Astrocyte (in vitro differentiated cells and primary cell): ENCODE measurements at places on chromosomes 11 and 22. TPM values are rescaled to one million over a fixed set of nuclear protein-coding genes. Genes with fewer than 3 reads are reported as not detected.
A peak's percentile ranks its signal among the peaks of the same experiment; 100 is the strongest.

GRCh38 chr11:9025101-9025850, 21.5 kb upstream of the NRIP3 start:
- H3K27me3 ChIP-seq: no peaks in the 10 kb centered on the region
- H3K4me1 ChIP-seq: no peaks in the 10 kb centered on the region
- no peaks in the 10 kb centered on the region for H3K36me3 ChIP-seq

- no peak overlapping the region for H3K27ac ChIP-seq
- no peaks in the 10 kb centered on the region for H3K27me3 ChIP-seq
- H3K4me3 ChIP-seq: no peak overlapping the region
- DNase-seq: no peak
Measured at GRCh38 chr22:29598684-29599020, 4.8 kb upstream of the NF2 start.

Gene PATE4
- not detected in 2 replicates for total RNA-seq

GRCh38 chr11:68524681-68525080, 64.1 kb downstream of the PPP6R3 start:
- H3K27ac ChIP-seq: no peak overlapping the region
- DNase-seq: no peak
- H3K36me3 ChIP-seq: peaks cover 33% of the 10 kb centered on the region
- no peaks in the 10 kb centered on the region for H3K27me3 ChIP-seq

DNA sequence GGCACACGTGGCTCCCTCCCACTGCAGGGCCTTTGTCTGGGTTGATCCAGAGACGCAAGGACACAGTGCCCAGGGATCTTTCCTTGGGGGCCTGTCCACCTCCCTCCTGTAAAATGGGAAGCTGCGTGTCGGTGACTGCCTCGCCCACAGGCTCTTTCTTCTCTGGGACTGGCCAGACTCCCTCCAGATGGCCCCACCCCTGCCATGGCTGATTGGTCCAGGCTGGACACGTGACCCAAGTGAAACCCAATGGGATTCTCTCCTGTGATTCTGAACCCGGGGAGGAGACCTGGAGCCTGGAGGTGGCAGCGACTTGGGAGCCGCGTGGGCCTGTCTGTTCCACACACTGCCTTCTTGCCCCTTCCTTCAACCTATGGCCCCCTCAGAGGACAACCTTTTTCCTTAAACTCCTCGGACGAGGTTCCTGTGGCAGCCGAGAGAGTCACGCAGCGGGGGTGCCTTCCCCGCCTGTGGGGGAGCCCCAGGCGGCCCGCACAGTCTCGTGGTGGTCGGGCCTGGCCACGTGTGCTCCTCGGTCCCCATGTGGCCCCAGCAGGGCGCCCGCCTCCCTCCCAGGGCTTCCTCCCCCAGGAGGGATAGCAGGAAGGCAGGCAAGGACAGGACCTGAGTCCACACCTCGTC, 12.4 kb upstream of the MPPED1 start:
- H3K27me3 ChIP-seq: no peaks in the 10 kb centered on the region
- H3K4me3 ChIP-seq: no peak overlapping the region
- H3K27ac ChIP-seq: no peak overlapping the region
- H3K4me1 ChIP-seq: no peaks in the 10 kb centered on the region

Gene SDF2L1
- total RNA-seq: 46.8 and 49.5 TPM in 2 replicates

DNA sequence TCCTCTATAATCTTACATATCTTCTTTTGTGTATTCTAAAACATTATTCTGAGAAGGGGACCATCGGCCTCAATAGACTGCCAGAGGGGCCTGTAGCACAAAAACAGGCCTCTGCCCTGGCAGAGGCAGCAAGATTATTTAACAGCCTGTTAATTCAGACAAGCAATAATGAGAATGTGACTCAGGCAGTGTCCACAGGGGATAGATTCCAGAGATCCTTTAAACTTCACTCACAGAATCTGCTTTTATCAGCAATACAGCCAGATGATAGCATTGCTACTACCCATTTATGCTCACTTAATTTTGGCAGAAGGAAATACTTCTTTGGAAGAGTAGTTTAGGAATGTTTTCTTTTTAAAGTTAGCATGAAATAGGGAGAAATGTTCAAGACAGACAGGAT, 44.9 kb downstream of the AAMDC start:
- peak; percentile 46 for DNase-seq
- H3K36me3 ChIP-seq: peaks cover 6% of the 10 kb centered on the region
- H3K27me3 ChIP-seq: no peaks in the 10 kb centered on the region
- no peak overlapping the region for H3K27ac ChIP-seq
- peaks cover 5% of the 10 kb centered on the region for H3K4me1 ChIP-seq

Gene TP53AIP1
- 0.20 TPM in 1 of 2 replicates, not detected in the other for total RNA-seq

DNA sequence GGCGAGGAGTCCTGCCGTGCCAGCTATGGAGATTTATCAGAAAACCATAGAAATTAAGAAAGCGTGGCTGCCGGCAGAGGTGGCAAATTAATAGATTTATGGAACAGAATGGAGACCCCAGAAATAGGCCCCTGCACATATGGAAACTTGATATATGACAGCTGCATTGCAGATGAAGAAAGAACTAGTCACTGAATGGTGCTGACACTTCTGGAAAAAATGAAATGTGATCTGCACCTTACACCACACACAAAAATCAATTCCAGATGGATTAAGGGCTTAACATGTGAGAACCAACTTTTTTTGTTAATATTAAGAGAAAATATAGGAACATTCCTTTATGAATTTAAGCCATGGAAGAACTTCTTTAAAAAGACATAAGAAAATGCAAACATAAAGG, 40.3 kb upstream of the TSKU start:
- no peaks in the 10 kb centered on the region for H3K4me1 ChIP-seq
- H3K36me3 ChIP-seq: no peaks in the 10 kb centered on the region
- H3K4me3 ChIP-seq: no peak overlapping the region
- no peak overlapping the region for H3K27ac ChIP-seq
- peaks cover 10% of the 10 kb centered on the region for H3K27me3 ChIP-seq

Gene MS4A12
- total RNA-seq: 0.31 TPM in 1 of 2 replicates, not detected in the other

Gene SELENOH
- 94.3 and 123 TPM in 2 replicates for total RNA-seq

- no peaks in the 10 kb centered on the region for H3K27me3 ChIP-seq
- H3K4me1 ChIP-seq: no peaks in the 10 kb centered on the region
- H3K36me3 ChIP-seq: peaks cover 62% of the 10 kb centered on the region
Measured at GRCh38 chr11:65504674-65505465, 6.0 kb downstream of the MALAT1 start.

DNA sequence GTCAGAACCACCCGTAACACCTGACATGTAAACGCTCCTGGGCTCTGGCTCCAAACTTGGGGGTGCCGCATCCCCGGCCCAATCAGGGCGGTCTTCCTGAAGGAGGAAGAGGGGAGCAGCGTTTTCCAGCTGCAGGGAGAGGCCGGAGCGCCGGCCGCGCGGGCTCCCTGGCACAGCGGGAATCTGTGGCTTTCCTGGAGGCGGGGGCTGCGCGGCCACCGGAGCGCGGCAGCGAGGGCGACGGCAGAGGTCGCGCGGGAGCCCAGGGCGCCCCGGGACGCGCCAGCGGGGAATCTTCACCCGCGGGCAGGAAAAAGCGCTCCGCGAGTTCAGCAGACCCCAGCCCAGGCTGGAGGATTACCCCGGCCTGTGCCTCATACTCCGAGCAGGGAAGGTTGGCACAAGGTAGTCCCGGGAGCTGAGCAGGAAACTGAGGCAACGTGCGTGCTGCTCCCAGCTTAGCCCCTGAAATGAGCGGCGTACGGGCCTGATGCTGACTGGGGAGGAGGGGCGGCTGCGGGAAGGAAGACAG, 600 bp upstream of the ESAM start:
- H3K36me3 ChIP-seq: peaks cover 12% of the 10 kb centered on the region
- H3K4me1 ChIP-seq: peaks cover 14% of the 10 kb centered on the region
- H3K27me3 ChIP-seq: peaks cover 23% of the 10 kb centered on the region
- H3K27ac ChIP-seq: no peak overlapping the region

Gene OVOL1
- 0.22 and 1.0 TPM in 2 replicates for total RNA-seq

DNA sequence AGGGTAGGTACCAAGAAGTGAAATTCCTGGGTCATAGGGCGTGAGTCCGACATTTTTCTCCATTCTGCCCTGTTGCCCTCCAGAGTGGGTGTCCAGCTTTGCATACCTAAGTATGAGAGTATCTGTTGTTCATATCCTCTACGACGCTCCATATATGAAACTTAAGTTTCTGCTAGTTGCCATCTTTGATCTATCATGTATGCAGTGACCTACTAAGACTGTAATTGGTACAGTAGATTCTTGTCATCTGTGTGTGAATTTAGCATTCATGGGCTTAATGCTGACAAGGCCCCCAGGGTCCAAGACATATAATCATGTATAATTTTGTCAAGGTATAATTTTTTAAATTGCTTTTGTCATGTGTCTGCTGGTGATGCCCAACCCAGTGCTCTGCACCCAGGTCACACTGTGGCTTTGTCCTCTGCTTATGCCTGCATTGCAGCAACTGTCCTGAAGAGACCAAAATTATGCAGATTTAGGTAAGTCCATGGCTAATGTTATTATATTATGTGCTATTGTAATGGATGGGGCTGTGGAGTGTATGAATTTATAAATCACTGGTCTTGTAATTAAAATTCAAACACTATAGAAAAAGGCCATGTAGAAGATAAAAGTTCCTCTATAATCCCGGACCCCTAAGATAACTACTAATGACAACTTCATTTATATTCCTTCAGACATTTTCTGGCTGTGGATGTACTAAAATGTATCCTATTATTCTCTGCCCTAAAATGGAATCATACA, 12.2 kb downstream of the NEAT1 start:
- no peak overlapping the region for H3K27ac ChIP-seq
- no peak for DNase-seq
- H3K4me1 ChIP-seq: peaks cover 17% of the 10 kb centered on the region

GRCh38 chr22:34841911-34842310, 224.0 kb upstream of the ISX start:
- DNase-seq: no peak
- no peaks in the 10 kb centered on the region for H3K36me3 ChIP-seq
- H3K4me1 ChIP-seq: no peaks in the 10 kb centered on the region
- no peak overlapping the region for H3K27ac ChIP-seq
- no peaks in the 10 kb centered on the region for H3K27me3 ChIP-seq

Gene LRRC75B
- 5.1 and 6.2 TPM in 2 replicates for total RNA-seq
